H1 (cell line): ENCODE measurements at places on chromosomes 13 and 19.

- no peak for DNase-seq
Measured at GRCh38 chr19:6062274-6062673, 48.0 kb downstream of the RFX2 start.

- no peak for DNase-seq
Measured at GRCh38 chr19:16862826-16863415, 25.9 kb upstream of the F2RL3 start.

DNA sequence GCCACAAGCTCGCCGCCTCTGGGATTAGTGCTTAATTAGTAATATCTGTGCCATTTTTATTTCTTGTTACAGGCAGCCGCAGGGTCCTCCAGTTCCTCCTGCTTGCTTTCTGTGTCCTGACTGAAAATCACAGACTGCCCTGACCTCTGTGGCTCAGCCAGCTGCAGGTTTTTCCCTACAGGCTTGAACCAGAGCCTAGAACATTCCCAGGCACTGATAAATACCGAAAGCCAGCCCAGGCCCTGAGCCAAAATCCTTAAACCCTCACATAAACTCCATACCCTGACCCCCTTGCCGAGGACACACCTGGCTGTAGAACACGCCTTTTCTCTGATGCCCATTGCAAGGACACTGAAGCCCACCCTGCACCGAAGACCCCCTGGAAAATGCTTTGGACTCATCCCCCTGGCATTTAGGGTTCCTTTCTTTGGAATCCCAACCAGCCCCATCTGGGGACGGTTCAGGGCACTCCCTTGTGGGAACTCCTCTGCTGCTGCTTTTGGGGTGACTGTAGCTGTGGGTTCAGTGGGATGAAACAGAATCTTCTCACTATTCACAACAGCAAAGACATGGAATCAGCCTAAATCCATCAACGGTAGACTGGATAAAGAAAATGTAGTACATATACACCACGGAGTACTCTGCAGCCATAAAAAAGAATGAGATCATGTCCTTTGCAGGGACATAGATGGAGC is 15.5 kb downstream of the DPP9 start:
- DNase-seq = no peak

GRCh38 chr13:34046457-34046856 is 228.5 kb downstream of the RFC3 start:
- no peak for DNase-seq
